Glutamatergic neuron (in vitro differentiated cells): ENCODE measurements at places on chromosomes 3 and 15.

GRCh38 chr15:78831229-78832207, 20.3 kb upstream of the ADAMTS7 start:
- H3K4me3 ChIP-seq, result no peak overlapping the region
- no peak for DNase-seq
- H3K36me3 ChIP-seq, result no peaks in the 10 kb centered on the region
- H3K4me1 ChIP-seq, result no peaks in the 10 kb centered on the region
- H3K27ac ChIP-seq, result no peak overlapping the region

DNA sequence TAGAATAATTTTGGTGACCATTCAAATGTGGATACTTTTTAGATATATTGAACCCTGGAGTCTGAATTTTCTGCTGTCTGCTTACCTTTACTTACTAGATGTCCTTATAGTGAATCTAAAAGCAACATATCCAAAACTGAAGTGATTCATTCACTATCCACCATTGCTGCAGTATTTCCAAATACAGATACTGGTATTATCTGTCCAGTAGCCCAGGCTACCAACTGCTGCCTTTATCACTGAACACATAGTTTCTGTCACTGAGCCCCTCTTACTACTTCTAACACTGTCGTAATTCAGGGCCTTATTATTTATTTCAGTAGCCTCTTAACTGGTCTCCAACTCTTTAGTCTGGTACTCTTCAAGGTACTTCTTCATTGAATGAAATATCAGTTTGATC, 49.2 kb downstream of the SLMAP start:
- H3K4me1 ChIP-seq, result no peaks in the 10 kb centered on the region
- no peak overlapping the region for H3K27ac ChIP-seq
- no peaks in the 10 kb centered on the region for H3K27me3 ChIP-seq
- no peak overlapping the region for H3K4me3 ChIP-seq
- DNase-seq, result no peak
- no peaks in the 10 kb centered on the region for H3K36me3 ChIP-seq

GRCh38 chr3:113161661-113162060, 49.7 kb upstream of the BOC start:
- H3K4me3 ChIP-seq, result no peak overlapping the region
- peaks cover 10% of the 10 kb centered on the region for H3K4me1 ChIP-seq
- DNase-seq, result no peak
- H3K27me3 ChIP-seq, result peaks cover 3% of the 10 kb centered on the region

DNA sequence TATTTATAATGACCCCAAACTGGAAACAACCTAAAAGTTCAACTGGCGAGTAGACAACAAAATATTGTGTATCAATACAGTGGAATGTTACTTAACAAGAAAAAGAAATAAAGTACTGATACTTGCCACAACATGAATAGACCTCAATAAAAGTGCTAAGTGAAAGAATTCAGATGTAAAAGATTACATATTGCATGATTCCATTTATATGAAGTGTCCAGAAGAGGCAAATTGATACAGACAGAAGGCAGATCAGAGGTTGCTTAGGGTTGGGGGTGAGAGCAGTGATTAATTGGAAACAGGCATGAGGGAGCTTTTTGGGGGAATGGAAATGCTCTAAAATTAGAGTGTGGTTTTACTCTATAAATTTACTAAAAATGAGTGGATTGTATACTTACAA, 183.3 kb downstream of the SATB1 start:
- no peak overlapping the region for H3K27ac ChIP-seq
- no peaks in the 10 kb centered on the region for H3K36me3 ChIP-seq
- H3K4me1 ChIP-seq, result peaks cover 19% of the 10 kb centered on the region
- H3K27me3 ChIP-seq, result no peaks in the 10 kb centered on the region
- no peak overlapping the region for H3K4me3 ChIP-seq

GRCh38 chr3:185926445-185926844, 11.4 kb downstream of the TRA2B start:
- DNase-seq, result no peak
- no peak overlapping the region for H3K27ac ChIP-seq
- H3K36me3 ChIP-seq, result no peaks in the 10 kb centered on the region
- peak overlapping the region; percentile 14 for H3K4me3 ChIP-seq
- peaks cover 57% of the 10 kb centered on the region for H3K4me1 ChIP-seq
- H3K27me3 ChIP-seq, result no peaks in the 10 kb centered on the region

- no peak for DNase-seq
- H3K36me3 ChIP-seq, result no peaks in the 10 kb centered on the region
- H3K4me3 ChIP-seq, result no peak overlapping the region
- no peaks in the 10 kb centered on the region for H3K27me3 ChIP-seq
- H3K27ac ChIP-seq, result no peak overlapping the region
Measured at GRCh38 chr3:25678581-25678980, 13.9 kb upstream of the TOP2B start.

DNA sequence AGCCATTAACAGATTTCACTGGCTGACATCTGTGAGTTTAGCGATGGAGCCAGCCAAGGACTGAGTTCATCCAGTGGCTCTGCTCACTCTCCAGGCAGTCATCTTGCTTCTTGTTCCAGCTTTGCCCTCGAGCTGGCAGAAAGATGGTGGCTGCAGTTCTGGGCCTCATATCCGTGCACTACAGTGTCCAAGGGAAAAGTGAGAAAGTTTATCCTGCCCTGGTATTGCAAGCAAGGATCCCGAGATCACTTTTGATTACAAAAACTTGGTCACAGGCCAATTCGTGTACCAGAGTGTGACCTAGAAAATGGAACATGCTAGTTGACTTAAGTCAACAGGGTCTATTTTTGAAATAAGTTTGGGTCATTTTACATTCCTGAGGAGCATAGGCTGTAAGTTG, 288.0 kb upstream of the CHRM5 start:
- H3K27ac ChIP-seq, result no peak overlapping the region
- H3K27me3 ChIP-seq, result peaks cover 2% of the 10 kb centered on the region
- peaks cover 10% of the 10 kb centered on the region for H3K4me1 ChIP-seq
- H3K36me3 ChIP-seq, result peaks cover 3% of the 10 kb centered on the region
- no peak overlapping the region for H3K4me3 ChIP-seq

DNA sequence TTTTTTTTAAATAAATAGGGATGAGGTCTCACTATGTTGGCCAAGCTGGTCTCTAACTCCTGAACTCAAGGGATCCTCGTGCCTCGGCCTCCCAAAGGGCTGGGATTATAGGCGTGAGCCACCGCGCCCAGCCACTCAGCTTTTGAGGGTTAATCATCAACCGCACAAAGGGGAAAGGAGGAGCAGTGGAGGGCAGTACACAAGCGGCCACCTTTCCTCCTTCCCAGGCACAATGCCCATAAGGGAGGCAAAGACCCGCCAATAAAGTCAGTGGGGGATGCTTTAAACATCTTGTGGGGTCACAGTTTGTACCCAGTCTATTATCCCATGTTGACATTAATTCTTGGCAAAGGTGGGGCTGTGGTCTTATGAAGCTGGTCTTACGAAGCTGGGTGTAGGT, 32.4 kb downstream of the EHD4 start:
- peaks cover 9% of the 10 kb centered on the region for H3K4me1 ChIP-seq
- no peak for DNase-seq
- H3K27me3 ChIP-seq, result peaks cover 6% of the 10 kb centered on the region
- no peaks in the 10 kb centered on the region for H3K36me3 ChIP-seq
- no peak overlapping the region for H3K27ac ChIP-seq

GRCh38 chr3:65279225-65279782, 591.5 kb upstream of the ADAMTS9 start:
- peaks cover 2% of the 10 kb centered on the region for H3K27me3 ChIP-seq
- no peak for DNase-seq
- no peaks in the 10 kb centered on the region for H3K4me1 ChIP-seq
- no peaks in the 10 kb centered on the region for H3K36me3 ChIP-seq
- H3K27ac ChIP-seq, result no peak overlapping the region

- H3K4me1 ChIP-seq, result no peaks in the 10 kb centered on the region
- peaks cover 2% of the 10 kb centered on the region for H3K27me3 ChIP-seq
- DNase-seq, result no peak
- no peak overlapping the region for H3K4me3 ChIP-seq
- H3K27ac ChIP-seq, result no peak overlapping the region
- H3K36me3 ChIP-seq, result no peaks in the 10 kb centered on the region
Measured at GRCh38 chr3:123854905-123855304, 29.2 kb downstream of the MYLK start.

DNA sequence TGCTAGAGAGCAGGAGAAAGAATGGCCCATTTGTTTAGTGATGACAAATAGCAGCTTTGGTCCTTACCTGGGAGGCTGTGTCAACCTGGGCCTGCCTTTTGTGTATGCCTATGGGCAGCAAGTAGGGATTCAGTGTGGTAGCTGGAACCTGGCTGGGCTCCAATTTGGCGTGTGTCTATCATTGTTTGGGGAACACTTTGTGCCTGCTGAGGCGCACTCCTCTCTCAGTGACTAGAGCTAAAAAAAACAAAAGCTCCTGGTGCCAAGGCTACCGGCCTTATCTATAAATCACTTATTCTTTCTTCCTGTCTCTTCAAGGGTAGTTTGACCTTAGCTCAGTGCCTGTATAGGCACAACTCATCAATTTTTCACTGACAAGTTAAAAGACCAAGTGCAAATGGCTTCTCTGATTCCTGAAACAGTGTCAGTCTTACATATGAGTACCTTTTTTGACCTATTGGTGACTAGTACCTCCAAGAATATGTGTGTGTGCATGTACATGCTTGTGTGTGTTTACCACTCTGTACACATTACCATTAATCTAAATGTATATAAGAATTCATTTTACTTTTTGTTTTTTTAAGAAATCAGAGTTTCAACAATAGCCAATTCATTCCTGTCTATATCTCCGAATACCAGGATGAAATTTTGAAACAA, 54.6 kb downstream of the GMNC start:
- H3K36me3 ChIP-seq, result no peaks in the 10 kb centered on the region
- H3K27ac ChIP-seq, result no peak overlapping the region
- peaks cover 2% of the 10 kb centered on the region for H3K4me1 ChIP-seq
- DNase-seq, result no peak
- H3K4me3 ChIP-seq, result no peak overlapping the region

DNA sequence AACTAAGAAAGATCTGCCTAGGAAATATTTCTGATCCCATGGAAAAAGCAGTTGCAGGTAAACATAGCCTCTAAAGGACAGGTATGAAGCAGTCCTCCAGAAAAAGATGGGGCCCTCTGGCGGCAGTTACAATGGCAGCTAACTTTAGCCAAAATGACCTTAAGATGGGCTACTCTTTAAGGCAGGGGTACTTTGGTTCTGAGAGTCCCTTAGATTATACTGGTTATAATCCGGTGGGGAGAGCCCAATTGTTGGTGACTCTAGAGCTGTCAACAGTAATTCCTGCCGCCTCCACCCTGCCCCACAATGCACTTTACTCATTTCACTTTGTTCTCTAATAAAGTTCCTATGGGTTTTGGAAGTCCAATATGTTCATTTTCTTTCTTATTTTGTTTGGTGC, 412.8 kb upstream of the WNT5A start:
- H3K4me3 ChIP-seq, result no peak overlapping the region
- peaks cover 8% of the 10 kb centered on the region for H3K4me1 ChIP-seq
- no peaks in the 10 kb centered on the region for H3K27me3 ChIP-seq
- H3K27ac ChIP-seq, result no peak overlapping the region

DNA sequence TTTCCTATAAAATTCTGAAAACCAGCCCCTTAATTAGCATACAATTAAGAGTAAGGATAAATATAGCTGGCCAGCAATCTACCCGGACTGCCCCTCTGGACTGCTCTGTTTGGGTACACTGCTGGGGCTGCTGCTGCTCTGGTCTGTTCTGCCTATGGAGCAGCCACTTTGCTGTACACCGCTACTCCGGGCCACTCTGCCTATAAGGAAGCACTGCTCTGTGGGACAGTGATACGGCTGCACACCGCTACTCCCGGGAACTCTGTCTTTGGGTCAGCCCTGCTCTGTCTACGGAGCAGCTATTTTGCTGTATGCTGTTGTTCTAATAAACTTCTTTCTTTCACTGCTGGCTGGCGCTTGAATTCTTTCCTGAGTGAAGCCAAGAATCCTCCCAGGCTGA, 316.5 kb upstream of the PLSCR5 start:
- peaks cover 2% of the 10 kb centered on the region for H3K4me1 ChIP-seq
- peaks cover 4% of the 10 kb centered on the region for H3K36me3 ChIP-seq
- DNase-seq, result no peak
- no peaks in the 10 kb centered on the region for H3K27me3 ChIP-seq
- H3K4me3 ChIP-seq, result no peak overlapping the region
- no peak overlapping the region for H3K27ac ChIP-seq

- peaks cover 9% of the 10 kb centered on the region for H3K27me3 ChIP-seq
- H3K27ac ChIP-seq, result peak overlapping the region; percentile 90
- peak overlapping the region; percentile 87 for H3K4me3 ChIP-seq
- peaks cover 12% of the 10 kb centered on the region for H3K4me1 ChIP-seq
- H3K36me3 ChIP-seq, result no peaks in the 10 kb centered on the region
Measured at GRCh38 chr15:65286069-65286703, 497 bp downstream of the PARP16 start.

DNA sequence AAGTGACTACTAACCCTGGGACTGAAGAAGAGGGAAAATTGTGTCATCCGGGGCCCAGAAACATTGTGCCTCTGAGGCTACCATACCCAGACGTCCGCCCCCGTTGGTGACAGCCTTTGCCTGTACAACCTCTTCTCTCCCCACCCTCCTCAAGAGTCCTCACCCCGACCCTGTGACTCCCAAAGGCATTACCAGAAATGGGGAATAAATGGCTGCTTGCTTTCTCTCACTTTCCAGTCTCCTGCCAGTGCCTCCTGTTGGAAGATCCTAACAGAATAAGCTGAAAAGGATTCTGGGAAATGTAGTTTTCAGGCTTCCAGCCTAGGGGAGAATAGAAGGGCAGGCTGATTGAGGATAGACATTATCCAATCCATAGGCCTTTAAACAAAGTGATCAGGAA, 30.8 kb upstream of the SLC25A36 start:
- peak overlapping the region; percentile 82 for H3K4me3 ChIP-seq
- H3K27me3 ChIP-seq, result no peaks in the 10 kb centered on the region
- H3K36me3 ChIP-seq, result no peaks in the 10 kb centered on the region
- no peaks in the 10 kb centered on the region for H3K4me1 ChIP-seq

- peaks cover 2% of the 10 kb centered on the region for H3K27me3 ChIP-seq
- H3K27ac ChIP-seq, result no peak overlapping the region
- H3K36me3 ChIP-seq, result no peaks in the 10 kb centered on the region
- DNase-seq, result no peak
Measured at GRCh38 chr3:24211381-24211780, 266.3 kb downstream of the NR1D2 start.

DNA sequence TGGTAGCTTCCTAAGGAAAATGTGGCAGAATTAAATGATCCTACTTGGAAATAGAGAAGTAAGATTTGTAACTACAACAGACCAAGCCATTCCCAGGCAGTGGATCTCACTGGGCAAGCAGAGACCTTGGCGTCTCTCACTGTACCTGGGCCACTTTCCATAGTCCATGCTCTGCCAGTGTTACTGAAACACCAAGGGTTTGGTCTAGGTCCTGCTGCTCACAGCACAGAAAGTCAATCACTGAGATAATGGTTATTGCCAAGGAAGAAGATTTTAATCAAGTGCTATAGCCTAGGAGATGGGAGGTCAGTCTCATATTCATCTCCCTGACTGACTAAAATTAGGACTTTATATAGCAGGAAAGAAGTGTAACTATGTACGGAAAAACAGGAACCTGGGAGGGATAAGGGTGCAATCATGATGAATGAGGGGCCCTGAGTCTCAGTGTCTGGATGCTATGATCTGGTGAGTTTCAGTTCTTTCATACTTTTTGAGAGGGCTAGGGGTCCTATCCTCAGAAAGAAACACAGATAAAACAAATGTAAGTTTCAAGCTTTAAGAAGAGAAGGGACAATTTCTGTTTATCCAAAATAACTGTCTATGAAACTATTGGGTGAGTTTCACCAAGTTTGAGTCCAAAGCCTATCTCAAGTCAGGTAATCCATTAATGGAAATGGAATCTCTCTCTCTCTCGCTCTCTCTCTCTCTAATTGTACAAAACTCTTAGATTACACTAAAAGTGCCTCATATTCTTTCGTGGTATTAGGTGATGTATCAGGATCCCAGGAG, 20.6 kb downstream of the GPR15 start:
- H3K36me3 ChIP-seq, result no peaks in the 10 kb centered on the region
- no peak overlapping the region for H3K4me3 ChIP-seq
- H3K27ac ChIP-seq, result no peak overlapping the region
- DNase-seq, result no peak
- no peaks in the 10 kb centered on the region for H3K27me3 ChIP-seq
- H3K4me1 ChIP-seq, result no peaks in the 10 kb centered on the region
